ENCODE measurements at places on chromosomes 6 and 20.

DNA sequence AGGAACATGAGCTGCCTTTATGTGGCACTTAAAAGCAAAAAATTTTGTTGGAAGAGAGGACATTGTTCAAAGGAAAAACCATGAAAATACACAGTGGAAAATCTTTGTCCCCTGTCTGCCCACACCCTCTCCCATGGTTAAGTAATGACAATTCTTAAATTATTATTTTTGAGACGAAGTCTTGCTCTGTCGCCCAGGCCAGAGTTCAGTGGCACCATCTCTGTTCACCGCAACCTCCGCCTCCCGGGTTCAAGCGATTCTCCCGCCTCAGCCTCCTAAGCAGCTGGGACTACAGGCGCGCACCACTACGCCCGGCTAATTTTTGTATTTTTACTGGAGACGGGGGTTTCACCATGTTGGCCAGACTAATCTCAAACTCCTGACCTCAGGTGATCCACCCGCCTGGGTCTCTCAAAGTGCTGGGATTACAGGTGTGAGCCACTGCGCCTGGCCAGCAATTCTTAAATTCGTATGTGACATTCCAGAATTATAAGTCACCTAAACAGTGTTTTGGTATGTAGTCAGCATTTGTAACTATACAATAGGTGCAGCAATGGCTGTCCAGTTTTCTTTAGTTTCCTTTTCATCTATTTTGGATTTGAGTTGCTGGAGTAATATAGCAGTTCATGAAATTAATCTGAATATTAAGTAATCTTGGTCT is 636 bp upstream of the SSR1 start:
- DNase-seq: no peak

- DNase-seq: no peak
These were observed 4.4 kb upstream of the OLIG3 start for GRCh38 chr6:137498481-137499190.

GRCh38 chr20:4412216-4412615 is 309.5 kb upstream of the PRND start:
- DNase-seq: no peak

DNA sequence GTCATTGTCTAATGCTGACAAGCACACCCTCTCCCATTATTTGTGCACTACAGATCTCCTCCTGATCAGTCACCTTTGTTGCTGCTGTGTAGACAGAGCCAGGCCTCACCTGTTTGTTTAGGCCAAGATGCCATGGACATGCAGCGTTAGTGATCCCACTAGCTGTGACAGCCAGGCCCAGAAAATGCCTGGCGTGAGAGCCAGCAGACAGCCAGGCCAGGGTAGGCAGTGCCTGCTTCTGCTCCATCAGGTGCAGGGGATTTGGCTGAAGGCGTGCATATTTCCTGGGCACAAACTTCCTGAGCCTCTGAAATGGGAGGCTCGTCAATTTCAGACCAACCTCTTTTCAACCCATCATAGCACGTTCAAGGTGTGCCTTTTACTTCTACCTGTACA is 27.3 kb downstream of the MANBAL start:
- no peak for DNase-seq

DNA sequence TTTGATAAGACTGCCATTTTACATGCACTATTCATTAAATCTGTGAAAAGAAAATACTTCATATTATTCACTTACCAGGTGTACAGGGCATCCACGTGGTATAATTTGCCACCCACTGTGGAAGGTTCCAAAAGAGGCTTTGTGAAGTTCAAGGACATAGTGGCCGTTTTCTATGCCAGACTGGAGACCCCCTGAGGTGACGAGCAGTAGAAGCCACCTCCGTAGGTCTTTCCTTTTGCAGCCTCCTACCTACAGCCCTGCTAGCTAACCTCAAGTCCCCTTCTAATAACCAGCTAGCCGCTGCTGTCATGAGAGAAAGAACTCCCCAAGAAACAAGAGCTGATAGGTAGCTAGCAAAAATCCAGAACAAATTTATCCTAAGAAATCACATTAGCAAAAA is 110.5 kb downstream of the ARHGAP18 start:
- DNase-seq: no peak

DNA sequence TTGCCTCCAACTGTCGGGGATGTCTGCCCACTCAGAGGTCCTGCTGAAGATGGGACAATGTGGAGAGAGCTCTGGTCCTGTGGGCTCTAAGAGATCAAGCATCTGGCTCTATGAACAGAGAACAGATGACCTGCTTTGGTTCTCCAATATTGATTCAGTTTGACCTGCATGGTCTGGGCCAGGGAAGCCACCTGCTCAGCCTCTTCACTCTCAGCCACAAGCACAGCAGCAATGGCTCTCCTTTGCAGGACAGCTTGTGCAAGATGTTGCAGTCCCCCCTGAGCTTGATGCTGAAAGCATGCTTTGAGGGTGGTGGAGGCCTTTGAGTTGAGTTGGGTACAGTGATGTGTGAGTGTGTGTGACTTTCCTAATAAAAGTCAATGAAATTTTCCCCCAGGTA is 18.6 kb upstream of the MCM3 start:
- DNase-seq: no peak

Measured in H1 (cell line).